Posterior cingulate gyrus (tissue), 11 donors: ENCODE measurements at places on chromosomes 11 and 22.
A peak's percentile ranks its signal among the peaks of the same experiment; 100 is the strongest.

DNA sequence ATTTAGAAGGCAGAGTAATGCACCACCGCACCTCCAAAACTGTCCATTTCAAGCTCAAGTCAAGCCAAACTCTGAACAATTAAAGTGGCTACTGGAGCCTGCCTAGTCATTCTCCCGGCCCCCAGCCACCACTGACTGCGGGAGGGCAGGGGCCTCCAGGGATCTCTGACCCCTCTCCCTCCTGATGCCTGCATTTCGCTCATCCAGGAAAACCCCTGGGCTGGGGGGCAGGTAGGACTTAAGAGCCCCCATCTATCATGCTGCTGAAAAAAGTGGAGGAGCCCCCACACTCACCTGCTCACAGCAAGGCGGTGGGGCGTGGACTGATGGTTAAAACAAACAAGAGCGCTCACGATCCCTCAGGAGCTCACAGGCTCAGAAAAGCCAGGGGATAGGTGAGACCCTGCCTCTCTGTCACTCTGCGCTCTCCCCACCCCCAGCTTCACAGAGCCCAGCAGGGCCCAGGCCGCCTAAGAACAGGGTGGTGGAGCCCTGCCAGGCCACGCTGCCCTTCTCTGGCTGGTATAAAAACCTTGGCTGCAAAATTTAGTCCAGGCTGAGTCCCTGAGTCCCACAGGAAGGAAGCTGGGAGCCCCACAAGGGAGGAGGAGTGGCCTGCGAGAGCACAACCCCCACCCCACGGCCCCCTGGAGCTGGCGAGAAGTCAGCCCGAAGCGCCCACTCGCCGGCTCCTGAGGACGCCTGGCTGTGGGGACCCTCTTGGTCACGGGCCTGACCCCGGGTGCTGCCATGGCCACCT is 21.0 kb upstream of the MOB2 start:
- DNase-seq = peak; percentile 24

DNA sequence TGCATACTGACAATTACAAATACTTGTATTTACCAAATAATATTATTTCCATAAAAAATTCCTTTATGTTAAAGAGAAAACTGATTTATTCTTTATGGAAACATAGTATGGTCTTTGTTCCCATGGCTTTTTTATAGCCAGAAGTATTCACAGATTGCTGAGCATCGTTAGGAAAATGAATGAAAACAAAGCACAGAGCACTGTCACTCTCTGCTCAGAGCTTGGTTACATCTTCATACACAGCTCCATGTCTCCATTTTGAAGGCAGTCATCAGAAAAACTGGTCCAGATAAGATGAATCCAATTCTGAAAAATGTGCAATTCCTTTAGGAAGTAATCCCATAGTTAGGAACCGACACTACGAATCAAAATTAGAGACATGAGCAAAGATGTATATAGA is 9.0 kb upstream of the SLC6A5 start:
- no peak for DNase-seq

- DNase-seq = no peak
Measured at GRCh38 chr11:32630844-32631243, 47.2 kb downstream of the EIF3M start.

DNA sequence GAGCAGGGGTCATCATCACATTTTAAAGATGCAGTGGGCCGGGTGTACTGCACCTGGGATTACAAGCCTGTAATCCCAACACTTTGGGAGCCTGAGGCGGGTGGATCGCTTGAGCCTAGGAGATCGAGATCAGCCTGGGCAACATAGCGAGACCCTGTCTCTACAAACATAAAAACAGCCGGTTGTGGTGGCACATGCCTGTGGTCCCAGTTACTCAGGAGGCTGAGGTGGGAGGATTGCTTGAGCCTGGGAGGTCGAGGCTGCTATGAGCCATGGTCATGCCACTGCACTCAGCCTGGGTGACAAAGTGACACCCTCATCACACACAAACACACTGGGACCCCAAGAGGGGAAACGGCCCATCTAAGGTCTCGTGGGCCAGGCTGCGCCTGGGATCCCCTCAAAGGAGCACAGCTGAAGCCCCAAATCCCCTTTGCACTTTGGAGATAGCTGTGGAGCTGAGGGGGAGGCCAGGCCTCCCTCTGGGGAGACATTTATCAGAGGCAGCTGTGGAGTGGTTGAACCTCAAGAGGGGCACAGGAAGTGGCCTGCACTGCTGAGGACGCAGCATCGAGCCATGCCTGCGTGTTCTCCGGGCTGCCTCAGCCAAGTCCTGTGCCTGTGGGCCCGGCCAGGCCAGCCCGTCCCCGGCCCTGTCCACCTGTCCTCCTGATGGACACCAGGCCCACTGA is 27.5 kb downstream of the OSBPL5 start:
- DNase-seq = no peak

- DNase-seq = no peak
Measured at GRCh38 chr11:14320020-14320419, 39.0 kb downstream of the RRAS2 start.

DNA sequence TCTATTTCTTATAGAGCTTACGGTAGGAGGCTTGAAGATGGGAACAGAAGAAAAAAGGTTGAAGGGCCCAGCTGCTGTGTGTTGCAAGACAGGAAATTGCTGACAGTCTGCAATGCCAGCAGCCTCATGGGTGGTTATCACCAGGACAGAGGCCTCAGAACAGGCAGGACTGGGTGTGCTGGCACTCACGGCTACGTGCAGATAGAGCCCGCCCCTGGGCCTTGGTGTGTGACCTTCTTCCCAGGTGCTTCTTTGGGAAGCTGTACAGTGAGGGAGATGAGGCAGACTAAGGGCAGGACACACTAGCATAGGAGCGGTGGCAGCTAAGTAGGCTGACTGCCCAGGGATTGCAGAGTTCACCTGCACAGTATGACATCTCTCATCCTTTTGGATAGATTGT is 12.6 kb downstream of the PRAME start:
- no peak for DNase-seq

DNA sequence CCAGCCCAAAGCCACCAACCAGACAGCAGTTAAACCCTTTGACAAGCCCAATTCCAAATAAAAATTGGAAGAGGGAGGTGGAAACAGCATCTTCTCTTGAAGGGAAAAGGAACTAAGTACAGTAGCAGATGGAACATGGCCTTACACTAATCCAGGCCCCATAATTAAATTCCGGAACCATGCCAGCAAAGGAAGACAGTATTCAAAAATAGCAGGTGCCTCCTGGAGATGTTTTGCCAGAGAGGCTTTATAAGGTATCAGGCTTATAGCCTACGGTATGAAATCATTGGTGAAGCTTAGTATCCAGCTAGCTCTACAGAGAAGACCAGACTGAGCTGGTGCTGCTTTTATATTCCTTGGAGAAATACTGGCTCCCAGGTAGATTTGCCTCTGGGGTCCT is 344.1 kb upstream of the API5 start:
- DNase-seq = no peak

DNA sequence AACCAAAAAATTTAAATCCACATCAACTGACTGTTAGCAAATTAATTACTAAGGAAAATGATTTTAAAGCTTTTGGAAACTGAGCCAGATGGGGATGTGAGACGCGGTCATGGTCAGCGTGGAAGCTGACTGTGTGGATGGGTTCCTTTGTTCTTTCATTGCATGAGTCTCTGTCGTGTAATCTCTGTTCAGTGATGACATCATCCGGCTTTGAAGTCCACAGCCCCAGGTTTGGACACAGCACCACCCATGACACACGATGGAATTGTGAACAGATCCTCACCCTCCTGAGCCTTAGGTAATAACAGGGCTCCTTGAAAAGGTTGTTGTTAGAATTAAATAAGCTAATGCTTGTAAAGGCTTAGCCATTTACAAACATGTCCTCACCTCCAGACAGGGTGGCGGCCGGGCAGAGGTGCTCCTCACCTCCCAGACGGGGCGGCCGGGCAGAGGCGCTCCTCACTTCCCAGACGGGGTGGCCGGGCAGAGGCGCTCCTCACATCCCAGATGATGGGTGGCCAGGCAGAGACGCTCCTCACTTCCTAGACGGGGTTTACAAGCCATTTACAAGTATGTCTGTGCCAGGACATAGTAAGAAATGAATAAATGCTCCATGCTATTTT is 677.3 kb downstream of the TBC1D22A start:
- no peak for DNase-seq
